Activated T-helper 1 cell treated with anti-CD3 and anti-CD28 coated beads, Interleukin-2, amount 50 U/mL, for 16 hours (primary cell): ENCODE measurements at places on chromosomes 5 and 9.

DNA sequence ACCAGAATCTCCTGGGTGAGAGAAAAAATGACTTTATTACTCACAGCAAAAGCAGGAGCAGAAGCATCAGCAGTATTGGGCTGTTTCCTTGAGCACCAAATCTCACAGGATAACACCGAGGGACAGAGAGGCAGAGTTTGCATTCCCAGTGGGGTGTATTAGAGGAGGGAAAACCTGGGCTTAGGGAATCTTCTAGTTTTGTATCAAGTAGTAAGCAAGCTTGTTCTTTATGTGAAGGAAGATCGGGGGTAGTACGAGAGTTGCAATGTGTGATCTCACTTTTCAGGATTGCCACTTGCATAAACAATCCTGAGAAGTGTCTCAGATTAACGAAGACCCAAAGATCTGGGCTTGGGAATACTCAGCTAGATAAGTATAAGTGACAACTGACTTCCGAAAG lies 1163.0 kb downstream of the TAF11L14 start:
- DNase-seq: no peak

- DNase-seq: no peak
Measured at GRCh38 chr9:70542311-70542931, 128.0 kb upstream of the KLF9 start.

DNA sequence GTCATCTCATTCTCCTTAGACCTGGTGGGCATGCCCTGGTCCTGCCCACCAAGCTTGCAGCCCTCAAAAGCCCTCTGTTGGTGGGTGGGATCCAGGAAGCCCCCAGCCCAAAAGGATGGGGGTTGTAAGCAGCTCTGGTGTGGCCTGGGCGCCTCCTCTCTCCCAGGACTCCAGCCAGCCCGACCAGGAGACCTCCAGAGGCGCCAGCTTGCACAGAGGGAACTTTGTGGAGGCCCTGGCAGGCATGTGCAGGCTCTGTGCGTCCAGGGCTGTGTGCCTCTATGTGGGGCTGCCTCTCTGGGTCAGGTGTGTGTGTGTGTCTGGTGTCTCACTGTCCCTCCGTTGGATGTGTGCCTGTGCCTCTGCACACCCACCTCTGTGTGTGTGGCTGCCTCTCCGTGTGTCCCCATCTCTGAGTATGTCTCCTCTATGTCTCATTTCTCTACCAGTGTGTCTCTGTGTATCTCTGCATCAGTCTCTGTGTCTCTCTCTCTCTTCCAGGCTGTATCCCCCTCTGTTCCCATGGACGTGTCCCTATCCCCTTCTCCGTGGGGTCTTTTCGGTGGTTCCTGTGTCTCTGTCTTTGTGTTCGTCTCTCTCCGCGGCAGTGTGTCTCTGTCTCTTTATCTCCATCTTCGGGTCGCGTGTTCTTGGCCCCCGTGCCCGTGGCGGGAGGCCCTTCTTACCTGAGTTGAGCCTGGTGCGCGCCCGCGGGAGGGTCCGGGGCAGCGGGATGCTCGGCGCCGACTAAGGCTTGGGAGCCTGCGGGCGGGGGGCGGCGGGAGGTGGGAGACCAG lies 501 bp downstream of the ENHO start:
- DNase-seq: no peak

DNA sequence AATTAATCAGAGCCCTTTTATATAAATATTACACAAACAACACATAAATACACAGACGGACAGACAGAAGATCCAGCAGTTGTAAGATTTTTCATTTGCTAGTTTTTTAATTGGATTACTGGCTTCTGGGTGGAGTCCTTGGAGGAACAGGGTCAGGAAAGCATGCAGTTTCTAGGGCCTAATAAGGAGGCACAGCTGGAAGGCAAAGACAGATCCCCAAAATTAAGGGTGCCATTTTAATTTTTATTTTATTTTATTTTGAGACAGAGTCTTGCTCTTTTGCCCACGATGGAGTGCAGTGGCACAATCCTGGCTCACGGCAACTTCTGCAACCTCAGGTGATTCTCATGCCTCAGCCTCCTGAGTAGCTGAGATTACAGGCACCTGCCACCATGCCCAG lies 49.5 kb downstream of the PTGS1 start:
- DNase-seq: no peak

- no peak for DNase-seq
Measured at GRCh38 chr5:40603378-40603777, 76.3 kb upstream of the PTGER4 start.

- DNase-seq: no peak
Measured at GRCh38 chr9:127136081-127136879, 13.8 kb upstream of the ANGPTL2 start.
